ENCODE measurements at places on chromosomes 7 and 10.

DNA sequence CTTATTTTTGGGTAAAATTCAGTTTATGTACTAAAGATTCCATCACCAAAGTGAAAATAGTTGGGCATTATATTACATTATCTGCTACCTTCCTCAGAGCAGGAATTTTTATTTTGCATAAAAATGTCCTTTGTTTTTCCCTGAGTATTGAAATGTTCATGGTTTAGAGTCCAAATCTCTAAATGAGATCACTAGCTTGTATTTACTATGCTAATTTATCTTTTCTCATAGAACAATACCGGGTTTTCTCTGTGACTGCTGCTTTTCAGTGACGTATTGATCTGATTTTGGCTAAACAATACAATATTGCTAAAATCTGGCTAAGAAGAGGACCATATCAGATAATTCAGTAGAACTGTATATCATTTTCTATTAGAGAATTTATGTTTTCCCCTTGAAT is 89.6 kb upstream of the TEX47 start:
- no peak for DNase-seq

DNA sequence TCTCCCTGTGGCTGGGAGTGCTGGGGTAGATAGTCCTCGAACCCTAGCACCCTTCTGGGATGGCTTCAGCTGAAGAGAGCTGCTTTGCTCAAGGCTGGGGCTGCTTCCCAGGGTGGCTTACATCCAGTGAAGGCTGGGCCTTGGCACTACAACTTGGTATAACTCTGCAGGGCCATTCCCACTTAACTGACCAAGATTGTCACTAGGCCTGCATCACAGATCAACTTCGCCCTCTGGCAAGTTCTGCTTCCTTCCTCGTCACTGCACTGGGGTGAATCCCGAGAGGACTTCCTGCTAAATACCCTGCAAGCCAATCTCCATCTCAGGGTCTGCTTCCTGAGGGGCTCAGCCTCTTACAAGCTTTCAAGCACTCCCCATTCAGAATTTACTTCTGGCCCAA is 195.2 kb downstream of the DOCK4 start:
- DNase-seq = no peak

DNA sequence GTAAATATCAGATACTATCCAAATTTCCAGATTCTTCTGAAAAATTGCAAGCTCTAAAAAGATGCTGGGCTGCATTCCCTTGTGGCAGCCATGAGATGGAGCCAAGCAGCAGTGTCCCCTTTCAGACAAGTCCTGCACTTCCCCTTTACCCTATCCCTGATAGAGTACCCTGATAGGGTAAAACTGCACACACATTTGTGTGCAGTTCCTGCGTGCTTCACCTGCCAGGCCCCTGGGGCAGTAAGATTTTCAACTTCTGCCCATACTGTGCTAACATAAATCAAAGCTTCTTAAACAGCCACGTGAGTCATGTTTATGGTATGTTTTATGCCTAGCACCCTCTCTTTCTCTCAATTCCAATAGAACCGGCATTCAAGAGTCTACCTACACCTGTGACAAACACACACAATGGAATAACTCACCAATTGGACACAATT is 52.2 kb downstream of the IFIT5 start:
- DNase-seq = no peak

DNA sequence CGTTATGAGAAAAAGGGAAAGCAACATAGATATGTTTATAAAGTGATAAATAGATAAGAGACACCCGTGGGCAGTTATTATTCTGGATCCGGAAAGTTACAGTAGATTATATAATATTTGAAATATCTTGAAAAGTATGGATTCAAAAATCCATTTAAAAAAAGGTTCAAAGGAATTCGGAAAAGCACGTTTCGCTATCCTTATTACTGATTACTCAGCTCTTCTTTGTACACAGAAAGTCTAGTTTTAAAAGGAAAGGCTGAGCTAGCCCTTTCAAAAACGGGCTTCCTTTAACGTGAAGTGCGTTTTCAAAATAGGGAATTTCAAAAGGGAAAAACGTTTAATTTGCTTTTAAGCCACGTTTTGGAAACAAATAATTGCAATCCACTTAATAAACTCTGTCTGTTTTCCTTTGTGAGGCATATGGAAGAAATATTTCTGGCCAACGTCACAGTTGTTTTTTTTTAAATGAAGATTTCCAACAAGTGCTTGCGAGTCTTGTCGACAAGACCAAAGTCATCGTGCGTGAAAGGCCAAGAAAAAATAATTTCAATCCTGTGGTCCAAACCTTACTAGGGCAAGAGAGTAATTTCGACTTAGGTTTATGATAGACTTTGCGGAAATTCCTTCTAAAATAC is 2.2 kb upstream of the SKIDA1 start:
- no peak for DNase-seq

- DNase-seq = no peak
These were observed 20.4 kb downstream of the ZAN start for GRCh38 chr7:100753750-100754149.

DNA sequence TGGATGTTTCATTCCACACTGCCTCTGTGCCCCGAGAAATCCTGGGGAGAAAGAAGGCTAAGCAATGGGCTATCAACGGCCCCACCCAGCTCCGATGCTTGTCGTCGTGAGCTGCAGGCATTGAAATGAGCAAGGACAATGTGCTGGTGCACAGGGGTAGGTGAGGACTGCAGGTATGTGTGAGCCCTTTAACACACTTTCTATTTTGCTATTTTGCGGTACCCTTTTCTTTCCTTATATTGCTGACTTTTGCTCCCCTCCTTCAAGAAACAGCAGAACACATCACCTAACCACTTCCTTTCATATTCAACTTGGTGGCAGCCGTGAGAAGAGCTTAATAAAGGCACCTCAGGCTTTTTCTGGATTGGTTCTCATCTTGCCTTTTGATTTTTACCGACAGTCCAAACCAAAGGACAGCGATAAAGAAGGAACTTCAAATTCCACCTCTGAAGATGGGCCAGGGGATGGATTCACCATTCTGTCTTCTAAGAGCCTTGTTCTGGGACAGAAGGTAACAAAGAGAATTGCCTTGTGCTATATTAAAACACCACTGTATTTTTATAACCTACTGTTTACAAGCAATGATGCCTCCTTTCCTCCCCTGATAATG is 39.2 kb downstream of the AIFM2 start:
- no peak for DNase-seq

GRCh38 chr10:15725603-15726002 is 5.9 kb upstream of the ITGA8 start:
- DNase-seq = no peak

DNA sequence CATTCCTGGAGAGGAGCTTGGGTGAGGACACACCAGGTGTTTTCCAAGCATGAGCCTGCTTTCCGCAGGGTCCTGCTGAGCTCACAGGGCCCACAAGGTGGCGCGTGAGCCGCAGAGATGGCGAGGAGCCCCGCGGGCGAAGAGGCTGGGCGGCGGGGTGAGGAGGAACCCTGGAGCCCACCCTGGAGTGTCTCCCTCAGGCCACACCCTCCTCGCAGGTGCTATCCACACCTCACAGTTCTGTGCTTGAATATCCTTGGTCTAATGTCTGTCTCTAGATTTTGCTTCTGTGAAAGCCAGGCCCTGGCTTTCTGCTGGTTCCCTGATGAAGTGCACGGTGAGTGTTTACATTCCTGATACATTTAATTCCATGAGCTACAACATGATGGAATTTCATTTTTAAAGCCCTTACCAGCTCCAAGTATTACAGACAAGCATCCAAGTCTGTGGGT is 433.6 kb downstream of the ACTR3B start:
- no peak for DNase-seq

All from T-helper 17 cell (primary cell).